ENCODE measurements at places on chromosomes 12 and 14.

GRCh38 chr14:98956181-98956580 lies 315.8 kb downstream of the BCL11B start:
- no peak for DNase-seq

DNA sequence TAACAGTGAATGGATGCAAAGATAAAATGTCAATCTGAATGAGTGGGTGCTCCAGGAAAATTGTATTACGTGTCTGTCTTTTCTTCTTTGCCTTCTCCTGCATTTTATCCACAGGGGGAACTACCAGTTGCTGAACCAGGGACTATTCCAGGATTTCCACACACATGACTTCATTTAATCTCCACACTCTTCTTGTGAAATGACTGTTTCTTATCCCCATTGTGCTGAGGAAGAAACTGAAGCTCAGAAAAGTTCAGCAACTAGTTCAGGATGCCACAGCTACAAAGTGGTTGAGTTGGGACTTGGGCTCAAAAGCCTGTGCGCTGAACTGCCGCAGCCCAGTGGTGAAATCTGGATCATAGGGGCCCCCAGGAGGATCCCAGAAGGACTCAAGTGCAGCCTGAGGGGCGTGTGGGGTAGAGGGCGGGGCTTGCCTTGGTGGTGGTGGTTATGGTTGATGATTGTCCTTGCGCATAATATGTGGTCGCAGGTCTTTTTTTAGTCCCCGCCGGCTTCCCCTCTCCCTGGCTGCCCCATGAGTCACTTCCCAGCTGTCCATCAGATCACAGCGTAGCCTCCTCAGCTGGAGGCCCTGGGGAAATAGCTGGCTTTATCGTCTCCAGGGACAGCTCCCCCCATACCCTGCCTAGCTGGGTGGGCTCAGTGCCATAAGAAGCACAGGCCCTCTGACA lies 235.2 kb upstream of the CRY1 start:
- DNase-seq: no peak

- DNase-seq: no peak
These were observed 20.9 kb downstream of the DLGAP5 start for GRCh38 chr14:55170526-55170925.

DNA sequence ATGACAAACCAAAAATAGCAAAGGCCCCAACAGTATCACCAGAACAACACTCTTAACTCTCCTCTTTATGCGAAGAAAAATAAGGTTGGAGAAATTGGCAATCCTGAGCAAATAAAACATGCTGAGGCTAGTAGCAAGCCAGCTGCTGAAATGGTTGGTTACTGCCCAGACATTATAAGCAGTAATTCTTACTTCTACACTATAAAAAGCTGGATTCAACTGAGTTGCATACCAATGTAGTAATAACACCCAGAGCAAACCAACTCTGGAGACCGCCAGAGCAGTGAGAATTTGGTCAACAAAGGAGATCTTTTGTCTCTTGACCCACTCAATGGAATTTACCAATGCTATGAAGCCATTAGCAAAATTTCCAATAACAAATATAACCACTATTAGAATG lies 628 bp downstream of the TAS2R30 start:
- DNase-seq: no peak

GRCh38 chr14:85604021-85604420 lies 74.1 kb downstream of the FLRT2 start:
- no peak for DNase-seq

GRCh38 chr12:110822821-110823415 lies 23.9 kb upstream of the CCDC63 start:
- no peak for DNase-seq

DNA sequence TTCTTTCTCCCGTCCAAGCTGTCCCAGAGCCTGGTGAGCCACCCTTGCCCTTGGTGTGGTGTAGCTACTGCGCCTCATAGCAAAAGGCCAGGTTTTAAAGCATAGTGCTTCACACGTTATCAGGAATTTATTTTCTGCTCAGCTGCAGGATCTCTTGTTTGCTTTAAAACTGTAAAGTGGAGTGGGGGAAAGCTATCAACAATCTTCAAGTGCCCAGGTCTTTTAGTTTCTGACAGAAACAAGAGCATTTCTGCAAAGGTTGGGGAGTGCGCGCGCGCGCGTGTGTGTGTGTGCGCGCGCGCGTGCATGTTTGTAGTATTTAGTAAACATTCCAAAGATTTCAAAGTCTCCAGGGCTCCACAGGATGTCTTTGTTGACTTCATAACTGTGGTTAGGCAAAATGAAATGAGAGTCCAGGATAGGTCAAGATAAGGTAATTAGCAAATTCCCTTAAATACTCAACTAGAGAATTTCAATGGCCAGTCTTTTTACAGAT lies 45.5 kb downstream of the EML1 start:
- no peak for DNase-seq

- peak; percentile 78 for DNase-seq
These were observed 576 bp downstream of the SYNE3 start for GRCh38 chr14:95515596-95516552.

DNA sequence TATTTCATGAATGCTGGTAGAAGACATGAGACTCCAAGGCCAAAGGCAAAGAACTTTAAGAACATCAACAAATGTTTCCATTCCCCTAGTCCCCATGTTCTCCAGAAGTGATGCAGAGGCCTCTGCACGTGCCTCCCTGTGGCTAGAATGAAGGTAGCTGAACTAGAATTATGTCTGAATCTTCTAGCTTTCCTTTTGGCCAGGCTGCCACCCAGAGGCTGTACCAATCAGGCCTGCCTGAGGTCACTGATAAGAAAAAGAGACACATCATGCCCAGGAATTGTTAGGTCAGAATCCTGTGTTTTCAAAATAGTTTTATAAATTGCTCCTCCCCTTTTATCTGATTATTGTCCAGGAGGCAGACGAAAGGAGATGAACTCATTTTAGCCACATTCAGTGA lies 188.0 kb upstream of the SLC16A7 start:
- DNase-seq: no peak
